ENCODE measurements at places on chromosomes 1 and 21.

DNA sequence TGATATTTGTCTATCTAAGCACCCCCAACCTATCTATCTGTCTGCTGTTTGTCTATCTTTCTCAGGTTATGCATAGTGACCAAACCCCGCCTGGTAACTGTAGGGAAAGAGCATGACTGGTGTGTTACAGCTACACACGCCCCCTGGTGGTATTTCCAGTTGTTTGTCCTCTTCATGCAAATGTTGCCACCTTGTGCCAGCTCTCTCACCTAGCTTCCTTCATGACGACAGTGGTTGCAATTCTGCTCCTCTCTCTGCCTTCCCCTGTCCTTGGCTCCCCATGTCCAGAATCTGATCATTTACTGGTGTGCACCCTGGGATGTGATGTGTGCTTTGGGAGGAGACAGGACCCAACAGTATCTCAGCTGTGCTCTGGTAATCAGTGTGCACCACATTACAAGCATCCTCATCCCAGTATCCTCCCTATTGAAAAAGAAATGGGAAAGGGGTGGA is 8.1 kb upstream of the INKA2 start:
- peak; percentile 67 for DNase-seq

DNA sequence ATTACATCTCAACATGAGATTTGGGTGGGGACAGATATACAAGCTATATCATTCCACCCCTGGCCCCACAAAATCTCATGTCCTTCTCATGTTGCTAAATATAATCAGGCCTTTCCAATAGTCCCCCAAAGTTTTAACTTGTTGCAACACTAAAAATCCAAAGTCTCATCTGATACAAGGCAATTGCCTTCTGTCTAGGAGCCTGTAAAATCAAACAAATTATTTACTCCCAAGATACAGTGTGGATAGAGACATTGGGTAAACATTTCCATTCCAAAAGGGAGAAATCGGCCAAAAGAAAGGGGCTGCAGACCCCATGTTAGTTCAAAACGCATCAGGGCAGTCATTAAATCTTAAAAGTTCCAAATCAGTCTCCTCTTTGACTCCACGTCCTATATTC is 47.0 kb downstream of the SYT14 start:
- DNase-seq: no peak

DNA sequence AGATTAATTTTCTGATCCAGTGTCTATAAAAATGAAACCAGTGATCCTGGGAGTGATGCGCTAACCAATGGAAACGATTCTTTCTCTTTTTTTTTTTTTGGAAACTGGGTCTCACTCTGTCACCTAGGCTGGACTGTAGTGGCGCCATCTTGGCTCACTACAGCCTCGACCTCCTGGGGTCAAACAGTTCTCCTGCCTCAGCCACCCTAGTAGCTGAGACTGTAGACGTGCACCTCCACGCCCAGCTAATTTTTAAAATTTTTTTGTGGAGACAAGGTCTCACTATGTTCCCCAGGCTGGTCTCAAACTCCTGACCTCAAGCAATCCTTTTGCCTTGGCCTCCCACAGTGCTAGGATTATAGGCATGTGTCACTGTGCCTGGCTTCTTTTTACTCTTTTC is 3.4 kb upstream of the RCC2 start:
- no peak for DNase-seq

DNA sequence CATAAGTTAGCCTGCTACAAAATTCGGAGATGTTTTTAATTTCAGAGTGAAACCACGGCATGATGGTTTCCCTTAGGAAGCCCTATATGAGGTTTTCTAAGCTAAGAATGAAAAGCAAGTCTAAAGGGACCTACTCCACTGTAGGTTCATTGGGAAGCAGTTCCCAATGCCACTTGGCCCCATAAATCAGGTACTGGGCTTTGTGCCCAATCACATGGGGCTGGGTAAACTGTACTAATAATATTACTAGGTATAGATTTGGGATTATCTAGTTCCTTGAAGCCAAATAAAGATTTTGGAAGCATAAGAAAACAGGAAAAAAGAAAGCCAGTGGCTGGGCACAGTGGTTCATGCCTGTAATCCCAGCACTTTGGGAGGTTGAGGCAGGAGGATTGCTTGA is 19.1 kb upstream of the ANGPTL7 start:
- DNase-seq: no peak

DNA sequence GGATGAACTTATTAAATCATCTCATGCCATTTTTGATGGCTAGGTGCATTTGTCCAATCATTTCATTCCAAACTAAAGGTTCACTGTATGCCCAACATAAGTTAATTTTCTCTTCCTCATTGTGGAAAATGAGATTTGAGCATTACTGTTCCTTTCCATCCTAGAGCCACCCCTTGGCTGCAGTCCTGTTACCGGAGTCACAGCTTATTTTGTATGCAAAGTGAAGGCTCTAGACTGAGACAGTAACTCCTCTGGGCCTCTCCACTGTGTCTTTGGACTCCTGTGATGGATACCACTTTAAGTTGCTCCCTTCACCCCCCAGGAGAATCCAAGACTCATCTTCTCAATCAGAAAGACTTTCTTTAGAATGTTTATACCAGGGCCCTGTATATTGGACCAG is 59.7 kb downstream of the FGGY start:
- DNase-seq: no peak

GRCh38 chr1:114009393-114009792 is 30.1 kb downstream of the OLFML3 start:
- DNase-seq: no peak

DNA sequence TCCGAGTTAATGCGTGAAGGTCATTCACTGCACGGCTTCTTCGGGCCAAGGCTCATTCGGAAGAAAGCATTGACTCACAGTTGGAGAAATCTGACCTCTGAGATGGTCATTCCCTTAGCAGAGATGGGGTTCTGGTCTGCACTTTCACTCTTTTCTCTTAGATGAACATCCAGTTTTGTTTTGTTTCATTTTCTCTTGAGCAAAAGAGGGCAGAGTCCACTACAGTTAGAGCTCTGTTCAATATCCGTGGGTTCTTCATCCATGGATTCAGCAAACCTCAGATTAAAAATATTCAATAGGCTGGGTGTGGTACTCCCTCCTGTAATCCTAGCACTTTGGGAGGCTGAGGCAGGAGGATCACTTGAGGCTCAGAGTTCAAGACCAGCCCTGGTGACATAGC is 57.4 kb upstream of the SIPA1L2 start:
- DNase-seq: no peak

DNA sequence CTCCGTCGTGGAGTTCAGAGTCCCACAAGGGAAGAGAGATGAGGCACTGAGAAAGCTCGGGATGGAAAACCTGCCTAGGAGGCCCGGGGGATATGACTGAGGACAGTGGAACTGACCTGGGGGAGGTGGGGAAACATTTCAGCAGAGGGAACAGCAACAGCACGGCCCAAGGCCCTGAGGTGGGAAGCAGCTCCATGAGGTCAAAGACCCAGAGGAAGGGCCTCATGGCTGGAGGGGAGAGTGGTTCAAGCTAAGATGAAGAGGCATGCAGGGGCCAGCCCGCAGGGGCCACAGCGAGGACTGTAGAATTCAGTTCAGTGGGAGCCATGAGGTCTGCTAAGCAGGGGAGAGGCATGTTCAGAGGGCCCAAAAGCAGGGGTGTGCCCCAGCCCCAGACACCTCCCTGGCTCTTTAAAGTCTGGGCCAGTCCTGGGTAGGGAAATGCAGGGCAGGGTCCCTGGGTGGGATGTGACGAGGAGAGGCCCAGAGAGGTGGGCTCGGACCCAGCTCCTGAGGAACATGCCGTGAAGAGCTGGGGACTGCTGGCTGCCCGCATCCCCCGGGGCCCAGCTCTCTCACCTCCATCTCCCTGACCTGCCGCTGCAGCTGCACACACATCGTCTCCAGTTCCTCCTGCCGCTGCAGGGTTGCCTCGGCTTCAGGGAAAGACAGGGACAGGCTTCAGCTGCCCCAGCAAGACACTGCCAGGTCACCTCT is 9.9 kb downstream of the UBXN11 start:
- no peak for DNase-seq

DNA sequence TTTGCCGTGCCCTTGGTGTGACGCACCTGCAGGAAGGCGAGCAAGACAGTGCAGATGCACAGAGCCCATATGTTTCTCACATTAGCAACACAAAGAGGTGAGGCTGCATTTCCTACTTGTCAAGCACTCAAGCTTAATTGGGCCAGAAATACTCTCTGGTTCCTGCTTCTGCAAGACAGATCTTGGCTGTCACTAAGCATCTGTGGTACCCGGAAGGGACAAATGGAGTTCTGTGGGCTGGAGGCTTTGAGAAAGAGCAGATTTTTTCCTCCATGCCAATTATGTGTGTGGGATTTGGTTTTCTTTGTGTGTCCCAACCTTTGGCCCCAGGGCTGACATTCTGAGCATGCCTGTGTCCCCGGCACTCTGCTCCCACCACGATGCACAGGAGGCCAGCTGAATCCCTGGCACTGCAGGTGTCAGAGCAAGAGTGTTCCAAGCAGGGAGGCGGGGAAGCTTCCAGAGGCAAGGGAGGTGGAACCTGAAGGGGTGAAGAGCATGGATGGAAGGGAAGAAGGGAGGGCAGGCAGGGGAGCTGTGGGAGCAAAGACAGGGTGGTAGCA is 52.0 kb upstream of the STUM start:
- no peak for DNase-seq

DNA sequence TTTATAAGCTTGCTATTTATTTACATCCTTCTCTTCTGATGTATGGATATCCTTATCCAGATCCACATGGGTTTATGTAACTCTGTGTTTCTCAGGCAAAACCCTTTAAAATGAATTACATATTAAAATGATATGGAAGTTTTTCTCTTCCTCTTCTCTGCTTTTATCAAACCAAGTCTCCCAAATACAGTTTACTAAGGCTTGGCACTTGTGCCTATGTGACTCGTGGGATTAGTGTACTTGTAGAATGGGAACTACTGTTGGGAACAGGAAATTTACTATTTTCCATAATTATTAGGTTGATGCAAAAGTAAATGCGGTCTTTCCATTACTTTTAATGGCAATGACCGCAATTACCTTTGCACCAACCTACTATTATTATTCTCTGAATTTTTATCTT is 14.8 kb downstream of the SIM2 start:
- no peak for DNase-seq

GRCh38 chr1:81844477-81844876 is 43.7 kb downstream of the ADGRL2 start:
- no peak for DNase-seq

DNA sequence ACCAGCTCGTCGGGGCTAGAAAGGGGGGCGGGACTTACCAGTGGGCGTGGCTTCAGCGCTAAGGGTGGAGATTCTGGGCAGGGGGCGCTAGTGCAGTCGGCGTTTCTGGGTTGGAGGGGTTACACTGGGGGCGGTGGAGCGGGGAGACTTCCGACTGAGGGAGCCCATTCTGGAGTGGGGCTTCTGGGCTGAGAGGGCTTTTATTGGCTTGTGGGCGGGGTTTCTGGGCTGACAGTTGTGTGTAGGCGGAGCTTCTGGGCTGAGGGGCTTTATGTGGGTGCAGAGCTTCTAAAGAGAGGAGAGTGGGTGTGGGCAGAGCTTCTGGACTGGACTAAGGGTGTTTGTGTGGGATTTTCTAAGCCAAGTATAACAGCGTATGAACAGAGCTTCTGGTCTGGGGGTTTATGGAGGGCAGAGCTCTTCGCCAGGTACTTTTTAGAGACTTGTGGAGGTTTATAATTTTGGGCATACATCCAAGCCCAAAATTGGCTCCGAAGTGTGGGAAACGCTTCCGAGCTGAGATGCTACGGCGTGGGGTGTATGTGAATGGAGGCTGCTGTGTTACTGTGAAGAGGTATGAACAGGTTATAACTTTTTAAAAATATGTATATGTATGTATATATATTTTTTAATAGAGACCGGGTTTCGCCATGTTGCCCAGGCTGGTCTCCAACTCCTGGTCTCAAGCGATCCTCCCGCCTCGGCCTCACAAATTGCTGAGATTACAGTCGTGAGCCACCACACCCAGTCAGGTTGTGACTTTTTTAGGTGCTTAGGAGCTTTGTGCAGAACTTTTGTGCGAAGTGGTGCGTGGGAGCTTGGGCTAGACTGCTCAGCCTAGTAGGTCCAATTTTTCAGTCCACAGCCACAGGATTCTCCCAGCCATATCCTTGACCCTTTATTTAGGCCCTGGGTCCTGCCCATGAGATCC is 825 bp downstream of the TMEM39B start:
- no peak for DNase-seq

- DNase-seq: no peak
Measured at GRCh38 chr1:239562095-239562494, 175.7 kb downstream of the CHRM3 start.

GRCh38 chr1:61581251-61581650 is 143.7 kb downstream of the TM2D1 start:
- DNase-seq: no peak

DNA sequence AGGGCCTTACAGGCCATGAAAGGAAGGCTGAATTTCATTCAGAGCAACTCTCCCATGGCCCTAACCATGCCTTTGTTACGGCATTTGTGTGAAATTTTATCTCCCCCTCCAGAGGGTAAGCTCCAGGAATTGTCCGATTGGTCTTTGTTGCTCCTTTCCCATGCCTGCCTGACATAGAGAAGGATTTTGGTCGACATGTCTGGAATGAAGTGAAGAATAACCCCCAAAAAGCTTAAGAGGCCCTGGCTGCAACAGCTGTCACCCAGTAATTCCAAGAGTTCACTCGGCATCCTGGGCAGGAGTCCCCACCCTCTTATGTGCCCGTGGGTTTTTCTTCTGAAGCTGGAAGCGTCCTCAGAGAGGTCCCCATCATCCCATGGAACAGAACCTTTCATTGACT is 20.6 kb downstream of the CDA start:
- DNase-seq: no peak

Measured in activated T-cell treated with anti-CD3 and anti-CD28 coated beads, Interleukin-2, amount 50 U/mL, for 48 hours (primary cell).